ENCODE measurements at places on chromosomes 2 and 18.

- no peak for DNase-seq
These were observed 9.4 kb downstream of the RNU2-63P start for GRCh38 chr2:88006912-88007439.

GRCh38 chr2:233048569-233049193 is 11.5 kb upstream of the INPP5D start:
- no peak for DNase-seq

DNA sequence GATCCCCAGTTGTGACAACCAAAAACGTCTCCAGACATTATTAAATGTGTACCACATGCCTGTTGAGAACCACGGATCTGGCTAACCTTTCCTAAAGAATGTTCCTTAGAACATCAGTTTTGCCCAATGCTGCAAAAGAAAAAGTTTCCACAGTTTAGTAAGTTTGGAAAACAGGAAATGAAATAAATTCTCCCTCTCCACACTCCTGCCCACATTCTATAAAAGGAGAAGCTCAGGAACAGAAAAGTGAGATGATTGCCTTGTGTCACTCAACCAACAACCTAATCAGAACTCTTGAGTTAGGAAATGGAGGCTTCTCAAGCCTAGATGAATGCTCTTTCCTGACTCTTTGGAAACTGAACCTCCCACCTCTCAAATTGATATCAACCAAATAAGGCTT is 56.1 kb upstream of the NFE2L2 start:
- no peak for DNase-seq

- DNase-seq = no peak
These were observed at the start of gene INHBB for GRCh38 chr2:120346026-120346666. INHBB (plus strand) TSS chr2:120346136; CDS start chr2:120346189, 53 bp downstream.

GRCh38 chr18:5543773-5544389 is at the start of gene EPB41L3:
EPB41L3 (minus strand) TSS chr18:5543997; CDS start chr18:5489183, 54,814 bp downstream.
- DNase-seq = no peak

GRCh38 chr2:72137498-72138010 is 10.1 kb downstream of the CYP26B1 start:
- peak; percentile 32 for DNase-seq

GRCh38 chr18:27964811-27965210 is 212.1 kb downstream of the CDH2 start:
- DNase-seq = no peak

- DNase-seq = no peak
These were observed 2.5 kb upstream of the IFIH1 start for GRCh38 chr2:162320864-162321517.

GRCh38 chr18:11309172-11309571 is 159.8 kb upstream of the PIEZO2 start:
- DNase-seq = no peak

DNA sequence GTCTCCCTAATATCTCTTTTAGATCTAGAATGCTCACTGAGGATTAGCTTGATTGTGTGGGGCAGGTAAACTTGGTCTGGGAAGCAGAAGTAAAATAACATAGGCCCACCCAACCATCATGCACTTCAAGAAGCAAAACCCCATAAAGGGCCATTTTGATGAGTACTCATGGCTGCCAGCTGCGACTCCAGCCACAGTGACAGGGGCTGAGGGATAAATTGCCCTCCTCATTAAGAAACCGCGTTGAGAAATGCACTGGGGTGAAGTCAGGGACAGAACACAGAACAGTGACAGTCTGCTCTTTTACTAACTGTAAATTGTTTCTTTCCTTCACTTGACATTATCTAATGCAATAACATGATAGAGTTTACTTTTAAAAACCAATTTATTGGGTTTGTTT is 60.2 kb downstream of the RND3 start:
- no peak for DNase-seq

- no peak for DNase-seq
These were observed 987.2 kb upstream of the CDH2 start for GRCh38 chr18:29164020-29164706.

DNA sequence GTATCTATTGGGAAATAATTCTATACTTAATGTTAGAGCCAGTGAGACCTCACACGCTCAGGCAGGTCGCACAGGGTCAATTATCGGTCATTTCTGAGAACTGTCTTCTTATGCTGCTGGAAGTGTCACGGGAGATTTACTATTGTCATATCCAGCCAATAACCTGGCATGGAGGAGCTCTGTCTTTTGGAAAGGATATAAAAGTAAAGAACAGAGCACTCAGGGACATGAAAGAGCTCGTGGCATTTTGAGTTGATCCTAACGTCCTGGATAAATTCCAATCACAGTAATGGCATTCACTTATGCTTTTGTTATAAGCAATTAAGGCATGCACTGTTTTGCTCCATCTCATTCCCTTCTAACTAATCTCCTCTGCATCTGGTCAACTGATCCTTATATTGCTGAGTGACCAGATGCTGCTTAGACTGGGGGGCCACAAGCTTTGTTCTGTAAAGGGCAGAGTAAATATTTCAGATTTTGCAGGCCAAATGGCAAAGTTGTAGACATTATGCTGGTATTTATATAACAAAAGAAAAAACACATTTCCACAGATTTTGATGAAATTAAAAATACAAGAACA is 453.5 kb upstream of the SMIM21 start:
- no peak for DNase-seq

DNA sequence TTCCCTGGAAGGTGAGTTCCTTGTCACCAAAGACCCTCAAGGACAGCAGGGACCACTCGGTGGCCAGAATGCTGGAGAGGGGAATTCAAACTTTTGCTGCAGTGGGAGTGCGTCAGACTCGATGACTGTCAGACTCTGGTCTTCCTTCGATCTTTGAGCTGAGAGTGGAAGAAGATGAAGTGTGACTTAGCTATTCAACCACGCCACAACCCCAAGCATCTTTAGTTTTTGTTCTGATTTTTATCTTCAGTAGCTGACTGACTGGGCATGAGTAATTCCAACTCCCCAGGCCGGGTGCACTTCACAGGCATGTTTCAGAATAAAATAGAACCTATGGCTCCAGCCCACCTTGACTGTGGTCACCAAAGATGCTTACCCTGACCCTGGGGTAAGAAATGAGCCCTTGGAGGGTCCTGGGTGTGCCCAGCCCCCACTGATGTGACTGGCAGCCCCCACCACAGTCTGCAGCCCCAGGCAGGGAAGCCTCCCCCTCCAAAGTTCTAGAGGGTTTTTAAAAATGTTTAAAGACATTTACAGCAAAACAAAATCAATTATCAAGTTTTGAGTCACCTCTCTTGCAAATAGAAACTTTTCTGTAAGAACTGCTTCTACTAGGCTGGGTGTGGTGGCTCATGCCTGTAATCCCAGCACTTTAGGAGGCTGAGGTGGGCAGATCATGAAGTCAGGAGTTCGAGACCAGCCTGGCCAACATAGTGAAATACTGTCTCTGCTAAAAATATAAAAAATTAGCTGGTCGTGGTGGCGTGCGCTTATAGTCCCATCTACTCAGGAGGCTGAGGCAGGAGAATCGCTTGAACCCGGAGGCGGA is 24.9 kb upstream of the YWHAQ start:
- DNase-seq = peak; percentile 55

DNA sequence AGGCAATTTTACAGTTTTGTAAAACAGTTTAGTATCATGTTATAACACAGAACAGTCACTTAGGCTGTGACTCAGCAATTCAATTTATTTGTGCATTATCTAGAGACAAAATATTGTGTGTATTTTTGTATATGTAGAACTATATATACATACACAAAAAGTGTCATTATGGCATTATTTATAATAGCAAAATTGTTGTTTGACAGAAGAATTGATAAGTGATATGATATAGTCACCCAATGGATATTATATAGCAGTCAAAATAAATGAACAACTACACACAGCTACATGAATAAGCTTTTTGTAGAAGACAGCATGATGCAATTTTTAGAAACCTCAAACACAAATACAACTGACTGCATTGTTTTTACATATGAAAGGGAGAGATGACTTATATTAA is 334.0 kb downstream of the TRIB2 start:
- DNase-seq = no peak

- no peak for DNase-seq
These were observed 85.9 kb downstream of the USP40 start for GRCh38 chr2:233480490-233481202.

- DNase-seq = no peak
These were observed 892.2 kb upstream of the ZEB2 start for GRCh38 chr2:145412155-145412554.

DNA sequence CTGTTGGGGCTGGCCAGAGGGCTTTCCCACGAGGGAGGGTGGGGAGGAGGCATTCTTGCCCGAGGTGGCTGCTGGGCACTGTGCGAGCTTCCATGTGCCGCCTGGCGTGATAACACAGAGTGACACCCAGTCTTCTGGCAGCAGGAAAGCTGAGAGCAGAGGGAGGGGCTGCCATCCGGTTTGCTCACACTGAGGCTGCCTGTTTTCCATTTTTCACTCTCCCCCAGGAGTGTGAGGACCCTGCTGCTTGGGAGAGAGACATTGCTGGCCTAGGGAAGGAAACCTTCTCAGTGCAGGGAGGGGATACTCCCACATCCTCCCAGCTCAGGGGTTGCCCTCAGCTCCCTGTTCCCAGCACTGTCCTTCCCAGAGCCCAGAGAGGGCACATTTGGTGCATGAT is 73.1 kb downstream of the INHBB start:
- no peak for DNase-seq

GRCh38 chr18:7535436-7536205 is 31.5 kb upstream of the PTPRM start:
- no peak for DNase-seq

DNA sequence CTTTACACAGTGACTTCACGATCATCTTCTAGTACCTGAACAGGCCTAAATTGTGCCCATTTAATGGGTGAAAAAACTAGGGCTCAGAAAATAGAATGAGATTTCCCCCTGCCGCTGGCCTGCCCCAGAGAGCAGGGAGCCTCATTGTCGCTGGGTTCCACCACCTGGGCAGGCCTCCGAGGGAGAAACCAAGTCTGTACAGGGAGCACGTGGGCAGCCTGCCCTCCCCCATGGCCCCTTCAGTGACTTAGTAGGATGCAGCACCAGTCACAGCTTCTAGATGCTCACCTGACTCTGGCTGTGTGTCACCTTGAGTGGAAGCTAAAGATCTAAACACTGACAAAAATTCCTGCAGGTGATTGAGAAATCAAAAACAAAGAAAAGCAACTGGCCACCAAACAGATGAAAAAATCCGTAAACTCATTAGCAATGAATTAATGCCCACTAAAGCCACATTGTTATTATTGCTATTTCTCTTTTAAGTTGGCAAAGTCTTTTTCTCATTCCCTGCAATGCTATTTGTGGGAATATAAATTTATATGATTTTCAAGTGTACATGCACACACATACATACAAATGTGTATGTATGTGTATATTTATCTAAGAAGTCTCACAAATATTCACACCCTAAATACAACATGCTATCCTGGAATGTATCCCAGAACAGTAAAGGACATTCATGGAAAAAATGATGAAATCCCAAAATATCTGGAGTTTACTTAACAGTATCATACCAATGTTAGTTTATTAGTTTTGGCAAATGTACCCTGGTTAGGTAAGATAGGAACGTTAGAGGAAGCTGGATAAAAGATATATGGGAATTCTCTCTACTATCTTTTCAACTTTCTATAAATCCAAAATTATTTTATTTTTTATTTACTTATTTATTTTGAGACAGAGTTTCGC is 18.7 kb upstream of the ASPRV1 start:
- no peak for DNase-seq

DNA sequence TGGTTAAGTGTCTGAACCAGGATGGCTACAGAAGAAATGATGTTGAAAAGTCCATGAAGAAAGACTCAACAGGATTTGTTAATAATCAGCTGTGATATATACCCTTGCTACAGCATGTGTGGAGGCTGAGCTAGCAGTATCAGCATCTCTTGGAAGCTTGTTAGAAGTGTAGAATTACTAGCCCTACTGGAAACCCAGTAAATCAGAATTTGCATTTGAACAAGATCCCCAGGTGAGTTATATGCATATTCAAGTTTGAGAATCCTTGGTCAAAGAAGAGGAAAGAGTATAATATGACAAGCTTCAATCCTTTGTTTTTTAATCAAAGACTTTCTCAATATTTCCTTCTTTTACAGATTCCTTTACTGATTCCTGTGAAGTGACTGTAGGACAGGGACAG is 109.0 kb upstream of the KCNJ3 start:
- DNase-seq = no peak

DNA sequence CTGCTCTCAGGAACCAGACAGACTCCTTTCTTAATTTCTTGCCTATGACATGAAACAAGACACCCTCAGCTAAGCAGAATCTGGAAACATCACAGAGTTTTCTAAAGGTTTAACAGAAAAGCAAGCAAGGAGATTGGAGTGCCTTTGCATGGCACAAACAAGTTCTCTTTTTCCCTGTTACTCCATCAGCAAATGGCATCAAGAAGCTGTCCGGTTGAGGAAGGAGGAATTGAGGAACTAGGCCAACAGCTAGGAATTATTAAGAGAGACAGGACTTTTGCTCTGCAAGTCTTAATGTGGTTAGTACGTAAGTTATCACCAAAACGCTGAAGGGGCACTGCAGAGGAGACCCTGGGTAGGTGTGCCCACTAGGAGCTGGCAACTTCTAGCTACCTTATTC is 53.2 kb downstream of the NEB start:
- DNase-seq = no peak

GRCh38 chr2:152581360-152581759 is 135.9 kb downstream of the PRPF40A start:
- DNase-seq = no peak

DNA sequence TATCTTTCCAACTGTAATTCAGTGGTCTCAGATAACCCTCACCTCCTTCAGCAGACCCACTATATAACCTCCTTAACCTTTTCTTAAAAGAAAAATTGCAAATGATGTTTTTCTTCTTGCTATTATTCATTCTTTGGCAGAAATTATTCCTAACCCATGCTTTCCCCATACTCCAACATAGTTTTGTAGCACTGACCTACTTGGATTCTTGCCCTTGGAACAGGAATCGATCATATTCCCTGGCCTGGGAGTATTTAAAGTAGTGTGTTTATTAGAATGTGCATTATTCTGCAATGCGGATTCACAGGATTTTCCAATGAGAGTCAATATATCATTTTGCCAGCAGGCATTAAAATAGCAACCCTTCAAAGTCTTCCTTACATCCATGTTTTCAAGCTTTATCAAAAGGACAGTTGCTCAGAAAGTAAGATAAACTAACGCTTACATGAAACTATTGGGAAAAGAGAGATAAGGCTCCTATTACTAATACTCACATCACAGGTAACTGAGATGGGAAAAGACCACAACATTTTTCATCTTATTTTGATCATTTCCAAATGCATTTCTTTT is 37.4 kb downstream of the CHN1 start:
- DNase-seq = no peak

DNA sequence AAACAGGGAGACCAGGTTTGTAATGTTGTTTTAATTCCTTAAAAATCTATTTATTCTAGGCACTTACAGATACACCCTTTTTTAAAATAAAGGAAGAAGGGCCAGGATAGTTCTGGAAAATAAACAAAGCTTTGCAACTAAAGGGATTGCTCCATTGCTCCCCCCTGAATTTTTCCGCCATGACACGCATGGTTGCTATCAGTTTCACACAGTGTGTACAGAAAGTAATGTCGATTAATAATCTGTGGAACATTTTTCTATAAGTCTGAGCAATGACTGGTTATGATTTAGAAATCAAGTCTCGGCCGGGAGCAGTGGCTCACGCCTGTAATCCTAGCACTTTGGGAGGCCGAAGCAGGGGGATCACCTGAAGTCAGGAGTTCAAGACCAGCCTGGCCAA is 90.8 kb downstream of the GAREM1 start:
- DNase-seq = no peak

Data from stimulated activated CD4-positive, alpha-beta T cell treated with anti-CD3 and anti-CD28 coated beads, Interleukin-1b, Interleukin-23, amount 100 ng/mL, for 24 hours (primary cell).